ENCODE measurements at places on chromosomes 3 and 15.

DNA sequence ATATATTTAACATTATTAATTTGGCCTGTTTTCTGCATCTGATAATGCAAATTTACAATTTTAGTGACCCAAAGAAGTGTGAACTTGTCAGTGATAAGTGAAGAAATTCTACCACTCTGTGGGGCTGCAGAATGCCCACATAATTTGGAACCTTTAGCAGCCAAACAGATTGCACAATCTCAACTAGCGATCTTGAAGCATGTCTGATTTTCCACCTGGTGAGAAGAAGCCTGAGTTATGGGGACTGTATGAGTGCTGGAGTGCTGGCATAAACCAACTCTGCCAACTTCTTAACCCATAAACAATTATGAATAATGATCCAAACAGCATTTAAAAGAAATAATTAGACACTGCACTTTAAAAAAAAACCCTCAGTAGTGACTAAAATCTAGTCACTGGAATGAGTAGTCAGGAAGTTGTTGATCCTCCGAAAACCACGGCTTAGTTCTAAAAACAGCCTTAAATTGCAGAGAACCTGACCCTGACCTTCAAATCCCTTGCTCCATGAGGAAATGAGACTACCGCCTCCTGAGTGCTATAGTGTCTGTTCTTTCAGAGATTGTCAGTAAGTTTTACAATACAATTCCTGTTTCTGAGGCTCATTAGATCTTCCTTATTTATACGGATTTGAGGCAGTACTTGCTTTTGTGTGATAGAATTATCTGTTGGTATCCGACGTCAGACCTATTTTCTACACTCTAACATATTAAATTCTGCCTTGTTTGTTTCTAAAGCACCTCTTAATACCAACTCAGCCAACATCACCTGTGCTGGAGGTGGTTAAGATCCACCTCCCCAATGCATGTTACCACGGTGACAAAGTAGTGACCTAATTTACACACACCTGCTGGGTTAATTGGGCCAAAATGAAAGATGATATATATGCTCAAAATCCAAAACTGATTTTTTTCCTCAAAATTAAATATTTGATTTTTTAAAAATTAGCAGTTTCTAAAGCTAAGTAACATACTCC lies 267.7 kb downstream of the ZBTB20 start:
- DNase-seq, result peak; percentile 18

- DNase-seq, result no peak
These were observed 24.6 kb downstream of the MAPKBP1 start for GRCh38 chr15:41798607-41799487.

- DNase-seq, result no peak
These were observed 258.9 kb downstream of the ABHD5 start for GRCh38 chr3:43949594-43949993.

DNA sequence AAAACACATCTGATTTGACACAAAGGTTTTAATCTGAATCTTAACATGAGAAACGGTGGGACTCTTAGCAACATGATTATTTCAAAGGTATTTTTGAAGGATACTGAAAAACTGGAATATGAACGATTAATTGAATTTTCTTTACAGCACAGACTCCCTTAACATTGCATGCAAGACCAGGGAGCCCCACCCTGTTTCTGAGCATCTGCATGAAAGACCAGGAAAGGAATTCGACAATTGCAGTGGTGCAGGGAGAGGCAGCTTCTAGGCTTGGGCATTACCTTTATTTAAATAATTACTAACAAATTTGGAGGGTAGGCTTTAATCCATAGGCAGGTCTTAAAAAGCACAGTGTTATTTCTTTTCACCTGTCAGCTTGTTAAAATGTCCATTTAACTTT lies 240.6 kb upstream of the TOPAZ1 start:
- DNase-seq, result no peak

GRCh38 chr3:44106756-44107155 lies 134.9 kb upstream of the TOPAZ1 start:
- DNase-seq, result no peak

DNA sequence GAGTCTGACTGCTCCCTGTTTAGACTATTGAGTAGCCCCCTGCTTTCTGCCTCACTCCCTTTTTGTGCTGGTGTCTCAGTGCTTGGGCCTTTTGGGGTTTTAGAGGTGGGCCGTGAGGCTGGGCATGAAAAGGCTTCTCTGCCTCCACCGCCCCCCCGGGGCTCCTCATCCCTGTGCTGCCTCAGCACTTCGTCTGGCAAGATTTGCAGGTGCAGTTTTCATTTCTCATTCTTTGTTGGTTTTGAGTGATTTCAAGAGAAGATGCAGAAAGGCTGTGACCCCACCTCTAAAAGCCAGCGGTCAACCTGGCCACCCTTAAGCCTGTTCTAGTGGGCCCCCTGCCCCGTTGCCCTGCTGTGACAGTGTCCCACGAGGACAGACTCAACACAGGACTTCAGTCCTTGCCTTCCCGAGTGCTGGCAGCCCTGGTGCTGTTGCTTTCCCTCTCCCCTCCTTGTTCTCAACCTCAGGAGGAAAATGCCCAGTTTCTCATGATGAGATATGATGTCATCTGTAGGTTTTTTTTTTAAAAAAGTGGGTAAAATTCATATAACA lies 38.0 kb downstream of the APBA2 start:
- DNase-seq, result no peak

DNA sequence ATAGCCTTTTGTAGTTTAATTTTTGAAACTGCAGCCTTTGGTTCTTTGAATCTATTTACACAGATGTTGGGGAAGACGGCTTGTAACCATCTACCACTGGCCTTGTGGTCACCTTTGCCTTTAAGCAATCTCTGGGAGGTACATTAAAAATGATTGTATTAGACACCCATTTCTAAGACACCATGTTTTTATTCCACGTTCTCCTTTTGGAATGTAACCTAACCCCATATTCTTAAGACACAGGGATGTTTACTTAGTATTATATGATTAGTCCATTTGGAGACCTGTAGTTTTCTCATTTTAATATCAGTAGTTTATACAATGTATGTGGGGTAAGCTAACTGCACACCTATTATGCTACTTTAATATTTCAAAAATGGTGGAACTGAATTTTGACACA lies 175.1 kb upstream of the PLSCR5 start:
- no peak for DNase-seq

- no peak for DNase-seq
These were observed 42.2 kb downstream of the PXYLP1 start for GRCh38 chr3:141273700-141274410.

DNA sequence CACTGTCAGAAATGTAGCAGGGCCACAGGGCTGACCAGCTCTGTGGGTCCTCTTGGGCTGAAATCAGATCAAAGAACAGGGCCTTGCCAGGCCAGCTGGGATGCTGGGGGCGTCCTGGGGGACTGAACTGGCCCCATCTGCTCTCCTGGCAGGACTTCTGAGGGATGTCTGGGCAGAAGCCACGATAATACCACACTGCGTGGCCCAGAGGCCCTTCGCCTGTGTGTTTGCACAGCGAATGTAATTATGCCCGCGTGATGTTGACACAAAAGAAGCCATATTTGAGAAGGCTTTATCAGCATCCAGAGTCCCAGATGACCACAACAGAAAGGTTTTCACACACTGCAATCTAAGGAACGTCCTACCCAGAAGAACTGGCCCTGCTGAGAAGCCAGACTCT lies 174.0 kb downstream of the RAB11A start:
- DNase-seq, result no peak
